Stimulated activated CD4-positive, alpha-beta T cell treated with anti-CD3 and anti-CD28 coated beads, Interleukin-1b, Interleukin-23, amount 100 ng/mL, for 1 hour (primary cell): ENCODE measurements at places on chromosomes 1 and 21.

- DNase-seq: no peak
Measured at GRCh38 chr1:236168716-236169429, 26.5 kb downstream of the GPR137B start.

DNA sequence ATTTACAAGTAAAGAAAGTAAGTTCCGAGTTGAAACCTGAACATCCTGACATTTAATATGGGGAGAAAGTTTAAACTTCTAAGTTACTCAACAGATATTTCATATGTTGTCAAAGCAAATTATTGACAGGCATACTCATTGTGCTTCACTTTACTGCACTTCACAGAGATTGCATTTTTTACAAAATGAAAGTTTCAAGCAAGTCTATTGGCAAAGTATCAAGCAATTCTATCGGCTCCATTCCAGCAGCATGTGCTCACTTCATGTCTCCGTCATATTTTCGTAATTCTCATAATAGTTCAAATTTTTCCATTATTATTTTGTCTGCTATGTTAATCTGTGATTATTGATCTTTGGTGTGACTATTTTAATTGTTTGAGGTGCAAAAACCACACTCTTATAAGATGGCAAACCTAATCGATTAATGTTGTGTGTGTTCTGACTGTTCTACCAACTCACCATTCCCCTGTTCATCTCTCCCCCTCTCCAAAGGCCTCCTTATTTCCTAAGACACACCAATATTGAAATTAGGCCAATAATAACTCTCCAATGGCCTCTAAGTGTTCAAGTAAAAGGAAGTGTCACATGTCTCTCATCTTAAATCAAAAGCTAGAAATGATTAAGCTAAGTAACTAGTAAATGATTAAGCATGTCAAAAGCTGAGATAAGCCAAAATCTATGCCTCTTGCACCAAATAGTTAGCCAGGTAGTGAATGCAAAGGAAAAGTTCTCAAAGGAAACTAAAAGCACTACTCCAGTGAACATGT is 68.2 kb upstream of the BCL9 start:
- no peak for DNase-seq

DNA sequence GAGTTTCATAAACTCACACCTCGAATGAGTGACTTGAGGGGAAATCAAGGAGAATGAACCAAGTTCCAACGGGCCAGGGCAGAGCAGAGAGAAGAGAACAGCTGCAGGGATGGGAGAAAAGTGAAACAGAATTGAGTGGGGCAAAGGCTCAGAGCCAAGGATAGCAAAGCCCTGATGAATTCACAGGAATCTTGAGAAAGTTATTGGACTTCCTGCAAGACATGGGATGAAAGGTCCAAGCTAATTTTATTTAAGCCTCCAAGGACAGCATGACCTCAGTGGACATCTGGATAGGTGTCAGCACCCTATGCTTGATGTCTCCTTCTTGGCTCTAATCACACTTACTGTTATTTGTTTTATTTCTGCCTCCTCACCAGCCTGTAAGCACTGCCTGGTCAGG is 43.0 kb upstream of the RAVER2 start:
- no peak for DNase-seq

GRCh38 chr1:244941121-244941520 is 76.8 kb upstream of the HNRNPU start:
- no peak for DNase-seq

DNA sequence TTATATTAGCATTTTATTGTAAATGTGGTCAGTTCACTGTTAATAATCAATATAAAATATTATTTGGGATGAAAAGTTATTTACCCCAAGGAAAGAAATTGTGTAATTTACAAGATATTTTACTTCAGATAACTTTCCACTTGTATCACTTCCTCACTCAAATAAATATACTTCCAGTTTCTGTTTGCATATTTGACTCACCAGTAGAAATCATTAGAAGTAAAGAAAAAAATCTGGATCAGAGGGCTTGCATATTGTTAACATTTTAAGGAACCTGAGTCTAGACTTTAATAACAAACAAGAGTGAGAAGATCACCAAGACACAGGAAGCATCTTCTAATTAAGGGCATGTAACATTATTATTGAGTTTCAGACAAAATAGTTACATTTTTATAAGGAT is 347 bp upstream of the KRTAP20-4 start:
- DNase-seq: no peak

DNA sequence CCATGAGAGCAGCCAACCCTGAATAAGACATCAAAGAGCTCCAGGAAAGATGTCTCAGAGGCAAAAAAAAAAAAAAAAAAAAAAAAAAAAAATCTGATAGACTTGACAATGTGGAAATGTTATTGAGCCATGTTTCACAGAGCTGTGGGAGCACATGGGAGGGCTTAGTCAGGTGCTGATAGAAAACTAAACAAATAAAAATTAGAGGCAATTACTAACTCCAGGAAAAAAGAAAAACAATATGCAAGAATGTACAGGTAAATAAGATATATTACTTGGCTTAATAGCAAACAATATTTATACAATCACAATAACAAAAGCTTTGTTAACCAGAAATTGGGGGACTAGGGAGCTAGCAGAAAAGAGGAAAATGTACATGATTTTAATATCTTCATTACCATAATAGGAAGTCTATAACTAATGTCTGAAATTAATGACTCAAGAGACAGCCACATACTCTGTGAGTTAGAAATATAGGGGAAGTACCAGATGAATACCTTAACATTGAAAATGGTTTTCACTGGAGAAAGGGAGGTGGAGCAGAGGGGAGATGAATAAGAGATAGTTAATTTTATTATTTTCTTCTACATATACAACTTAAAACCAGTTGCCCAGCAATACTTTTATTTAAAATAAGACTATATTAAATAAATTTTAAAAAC is 16.9 kb upstream of the RGS16 start:
- no peak for DNase-seq

GRCh38 chr1:3377166-3377565 is 77.3 kb upstream of the ARHGEF16 start:
- DNase-seq: no peak

DNA sequence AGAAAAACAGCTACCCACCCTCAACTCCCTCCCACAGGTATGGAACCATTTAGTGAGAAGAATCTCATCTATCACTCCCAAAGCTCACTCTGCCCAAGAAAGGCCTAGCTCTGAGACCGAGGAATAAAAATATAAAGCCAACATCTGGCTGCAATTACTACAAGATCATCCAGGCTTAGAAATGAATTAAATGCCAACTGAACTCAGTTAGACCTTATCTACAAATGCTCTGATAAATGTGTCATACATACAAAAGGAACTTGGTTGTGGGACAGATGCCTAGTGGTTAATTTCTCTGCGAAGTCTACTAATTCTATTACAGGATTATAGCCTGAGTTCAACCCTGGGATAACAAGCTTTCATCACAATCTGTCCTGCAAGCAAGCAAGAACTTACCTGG is 6.7 kb downstream of the ADIPOR1 start:
- no peak for DNase-seq

DNA sequence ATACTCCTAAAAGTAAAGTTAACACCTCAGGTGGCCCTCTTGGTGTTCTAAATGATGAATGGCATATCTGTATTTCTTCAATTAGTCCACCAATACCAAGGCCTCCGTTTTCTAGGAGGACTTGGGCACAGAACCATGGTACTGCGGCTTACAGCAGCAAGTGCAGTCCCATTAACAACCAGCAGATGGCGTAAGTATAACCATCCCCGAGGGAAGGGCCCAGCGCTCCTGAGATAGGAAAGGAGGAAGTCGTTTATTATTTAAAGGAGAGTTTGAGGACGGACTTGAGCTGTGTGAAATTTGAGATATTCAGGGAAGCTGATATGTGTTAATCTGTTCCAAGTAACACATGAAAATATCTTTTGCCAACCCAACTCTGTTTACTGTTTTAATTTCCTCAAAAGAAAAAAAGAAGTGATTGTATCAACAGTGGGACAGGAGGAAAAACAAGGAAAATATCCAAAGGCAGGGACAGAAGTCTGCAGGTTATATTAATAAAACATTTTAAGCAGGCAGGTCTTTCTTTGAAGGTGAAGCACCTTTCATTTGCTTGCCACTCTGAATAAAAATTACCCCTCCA is 37.7 kb upstream of the KCNJ15 start:
- peak; percentile 25 for DNase-seq

- DNase-seq: no peak
Measured at GRCh38 chr1:26493267-26493666, 21.0 kb downstream of the HMGN2 start.

- DNase-seq: no peak
Measured at GRCh38 chr1:234605399-234605982, 4.5 kb downstream of the IRF2BP2 start.

DNA sequence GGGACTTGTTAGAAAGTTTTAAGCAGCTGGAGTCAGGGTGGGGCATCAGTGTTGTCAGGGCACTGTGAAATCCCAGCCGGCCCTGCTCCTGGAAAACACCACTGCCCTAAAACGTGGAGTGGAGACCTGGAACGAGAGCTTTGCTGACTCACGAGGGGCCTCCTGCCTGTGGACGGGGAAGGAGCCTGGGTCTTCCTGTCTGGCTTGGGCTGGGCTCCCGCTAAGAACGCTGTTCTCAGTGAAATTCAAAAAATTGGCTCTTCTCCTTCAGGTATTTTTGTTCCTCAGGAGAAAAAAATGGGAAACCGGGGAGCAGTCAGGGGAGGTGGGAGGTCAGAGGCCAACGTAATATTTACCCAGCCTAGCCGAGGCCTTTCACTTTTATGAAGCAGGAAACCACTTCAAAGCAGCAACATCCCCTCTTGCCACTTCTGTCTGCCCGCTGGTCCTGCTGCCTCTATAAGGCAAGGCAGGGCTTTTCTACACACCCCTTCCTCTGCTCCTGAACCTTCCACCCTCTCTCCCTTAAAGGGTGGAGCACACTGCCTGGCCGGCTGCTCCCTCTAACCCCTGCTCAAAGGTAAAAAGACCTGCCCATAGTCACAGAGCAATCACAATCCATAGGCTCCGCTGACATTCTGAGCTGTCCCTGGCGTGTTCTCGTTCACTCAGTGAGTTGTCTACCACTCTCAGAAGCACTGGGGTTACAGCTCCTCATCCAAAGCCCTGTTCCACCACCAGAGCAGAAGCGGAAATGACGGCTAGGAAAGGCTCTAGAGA is 8.0 kb downstream of the PLXNA2 start:
- no peak for DNase-seq

- no peak for DNase-seq
Measured at GRCh38 chr1:41664861-41665640, 180.6 kb upstream of the EDN2 start.

- peak; percentile 24 for DNase-seq
Measured at GRCh38 chr1:90721210-90722194, 4.4 kb upstream of the BARHL2 start.

- no peak for DNase-seq
Measured at GRCh38 chr1:47894410-47895278, 102.5 kb downstream of the TRABD2B start.
